ENCODE measurements at places on chromosomes 2 and 18. TPM values are rescaled to one million over a fixed set of nuclear protein-coding genes. Genes with fewer than 3 reads are reported as not detected.

The FRZB gene
- 1.5 TPM for total RNA-seq

The CNGA3 gene
- not detected for total RNA-seq

The TDRD15 gene
- total RNA-seq = not detected

The NCKAP1 gene
- total RNA-seq = 135 TPM

The BOLA3 gene
- total RNA-seq = 63.3 TPM

The ARL6IP6 gene
- total RNA-seq = 54.9 TPM

DNA sequence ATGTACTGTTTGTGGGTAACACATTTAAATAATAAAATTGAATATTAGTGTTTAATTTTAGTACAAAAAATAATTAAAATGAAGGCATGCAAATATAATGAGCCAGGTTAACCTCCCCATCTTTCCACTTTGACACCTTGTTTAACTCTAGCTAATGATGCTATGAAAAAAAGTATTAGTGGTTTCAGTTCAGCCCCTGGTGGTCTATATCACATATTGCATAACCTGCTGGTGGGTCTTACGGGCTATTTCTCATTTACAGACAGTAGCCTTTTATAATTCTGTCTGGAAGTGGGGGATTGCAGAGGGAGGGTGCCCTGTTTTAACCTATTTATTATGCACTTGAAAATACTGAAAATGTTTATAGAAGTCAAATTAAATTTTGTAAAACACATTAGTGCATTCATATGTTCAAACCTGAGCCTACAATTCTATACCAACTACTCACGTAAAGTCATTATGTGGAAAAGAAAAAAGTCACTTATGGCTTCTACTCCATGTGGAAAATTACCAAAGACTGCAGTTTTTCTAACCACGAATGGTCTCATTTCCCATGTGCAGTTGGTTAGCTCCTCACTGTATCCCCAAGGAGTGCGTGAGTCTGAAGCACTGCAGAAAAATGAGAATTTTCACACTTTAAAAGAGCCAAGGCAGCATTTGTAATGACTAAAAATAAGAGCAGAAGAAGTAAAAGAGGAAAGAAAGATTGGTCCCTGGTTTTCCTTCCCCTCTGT lies 381.0 kb downstream of the MTX2 start:
- DNase-seq = no peak

GRCh38 chr2:160590664-160591063 lies 97.1 kb upstream of the RBMS1 start:
- no peak for DNase-seq

DNA sequence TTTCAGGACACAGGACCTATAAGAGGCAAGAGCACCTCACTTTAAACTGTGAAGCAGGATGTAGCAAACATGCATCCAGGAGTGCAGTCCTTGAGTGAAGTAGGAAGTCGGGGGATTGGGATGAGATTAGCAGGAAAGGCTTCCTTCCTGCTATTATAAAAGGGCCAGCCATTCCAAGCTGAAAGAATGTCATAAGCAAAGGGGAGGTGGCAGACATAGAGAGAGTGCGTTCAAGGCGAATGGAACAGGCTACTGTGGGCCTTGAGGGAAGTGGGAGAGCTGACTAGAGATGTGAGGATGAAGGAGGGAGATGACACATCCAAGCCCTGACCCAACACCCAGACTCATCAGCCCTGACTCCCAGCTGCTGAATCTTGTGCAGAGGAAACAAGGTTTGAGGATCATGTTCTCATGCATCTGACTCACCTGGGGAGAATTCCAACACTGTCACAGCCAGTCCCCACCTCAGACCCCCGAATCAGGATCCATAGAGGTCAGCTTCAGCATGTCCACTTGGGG lies 63.9 kb downstream of the GYPC start:
- DNase-seq = no peak

- DNase-seq = no peak
Observed at GRCh38 chr2:19648583-19648982, 253.2 kb downstream of the TTC32 start.

DNA sequence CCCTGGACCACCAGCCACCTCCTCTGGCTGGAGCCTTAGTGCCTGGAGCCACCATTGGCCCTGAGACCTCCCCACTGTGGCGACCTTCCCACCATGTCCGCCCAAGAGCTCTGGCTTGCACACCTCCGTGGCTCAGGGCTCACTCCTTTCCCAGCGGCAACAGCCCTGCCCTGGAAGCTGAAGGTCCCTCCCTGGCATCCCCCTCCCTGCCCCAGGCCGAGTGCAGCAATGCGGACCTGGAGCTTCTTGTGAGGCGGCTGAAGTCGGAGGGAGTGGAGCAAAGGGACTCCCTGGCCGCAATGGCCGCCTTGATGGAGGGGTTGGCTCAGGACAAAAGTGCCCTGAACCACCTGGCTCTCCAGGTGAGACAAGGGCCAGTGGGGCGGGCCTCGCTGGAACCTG lies 28.6 kb downstream of the CROCC2 start:
- peak; percentile 46 for DNase-seq

DNA sequence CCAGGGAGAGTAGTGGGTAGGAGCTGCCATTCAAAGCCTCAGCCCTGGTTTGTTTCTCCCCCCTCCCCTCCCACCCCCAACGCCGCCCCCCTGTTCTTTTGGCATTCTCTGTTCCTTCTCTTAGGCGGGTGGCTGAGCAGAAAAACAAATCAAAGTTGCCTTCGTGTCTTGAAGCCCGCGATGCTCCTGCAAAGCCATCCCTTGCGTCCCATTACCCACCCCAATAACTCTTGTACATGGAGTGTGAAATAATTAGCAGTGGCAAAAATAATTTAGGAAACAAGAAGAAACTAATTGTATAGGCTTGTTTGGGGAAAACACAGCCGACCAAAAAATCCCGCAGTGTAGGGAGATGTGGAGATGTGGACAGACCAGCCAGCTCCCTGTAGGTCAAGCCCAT lies 59.6 kb downstream of the CELF4 start:
- no peak for DNase-seq

GRCh38 chr18:8808001-8808400 lies 102.6 kb downstream of the MTCL1 start:
- no peak for DNase-seq

All from H7 (cell line).